OCI-LY7 (cell line): ENCODE measurements at places on chromosomes 1 and 21.

GRCh38 chr1:200653022-200653462 is 16.7 kb downstream of the DDX59 start:
- no peak for DNase-seq

DNA sequence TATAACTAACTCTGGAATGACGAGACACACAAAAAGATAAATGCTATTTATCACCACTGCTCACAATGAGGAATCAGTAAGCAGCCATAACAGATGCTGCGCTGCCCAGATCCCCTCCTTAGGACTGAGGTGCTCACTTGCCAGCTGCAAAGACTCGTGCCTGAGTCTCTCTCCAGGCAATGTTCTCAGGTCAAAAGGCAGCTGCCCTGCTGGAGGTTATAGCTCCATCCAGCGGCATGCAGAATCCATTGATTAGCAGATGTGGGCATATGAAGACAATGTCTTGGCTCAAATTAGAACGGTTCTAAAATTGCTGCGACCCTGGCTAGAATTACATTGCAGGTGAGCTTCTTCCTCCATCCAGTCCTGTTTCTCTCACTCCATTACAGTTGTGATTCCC is 328.2 kb upstream of the CHRM3 start:
- DNase-seq = no peak

GRCh38 chr1:37423810-37424209 is 50.6 kb upstream of the ZC3H12A start:
- DNase-seq = peak; percentile 42

DNA sequence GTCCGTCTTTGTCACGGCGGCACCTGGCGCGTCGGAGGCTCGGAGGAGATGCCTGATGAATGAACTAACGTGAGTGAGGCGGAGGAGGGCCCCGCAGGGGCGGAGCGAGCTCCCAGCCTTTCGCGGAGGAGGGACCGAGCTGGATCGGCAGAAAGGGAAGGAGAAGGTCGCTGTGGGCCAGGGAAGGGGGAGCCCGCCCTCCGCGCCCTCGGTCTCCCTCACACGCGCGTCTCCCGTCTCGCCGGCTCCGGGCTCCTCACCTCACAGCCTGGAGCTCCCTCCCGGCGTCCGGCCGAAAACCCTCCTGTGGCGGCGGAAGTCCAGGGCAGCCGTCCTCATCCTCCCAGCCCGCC is 519 bp downstream of the ZNF496 start:
- DNase-seq = peak; percentile 70

- no peak for DNase-seq
These were observed 67.4 kb downstream of the TMEM200B start for GRCh38 chr1:29056256-29056655.

DNA sequence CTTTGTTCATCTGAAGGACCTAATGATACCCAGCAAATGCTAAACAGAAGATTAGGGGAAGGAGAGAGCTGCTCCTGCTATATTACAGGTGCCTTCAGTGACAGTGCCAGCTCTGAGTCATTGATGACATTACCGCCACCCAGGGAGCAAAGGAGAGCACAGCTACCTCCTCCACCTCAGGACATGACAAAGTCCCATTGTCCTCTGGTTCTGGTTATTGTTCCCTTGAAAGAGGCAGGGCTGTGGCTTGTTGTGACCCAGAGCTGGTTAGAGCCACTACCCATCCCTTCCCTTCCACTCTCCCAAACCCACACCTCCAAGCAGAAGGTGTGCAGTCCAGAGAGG is 363.5 kb upstream of the DUSP10 start:
- no peak for DNase-seq

DNA sequence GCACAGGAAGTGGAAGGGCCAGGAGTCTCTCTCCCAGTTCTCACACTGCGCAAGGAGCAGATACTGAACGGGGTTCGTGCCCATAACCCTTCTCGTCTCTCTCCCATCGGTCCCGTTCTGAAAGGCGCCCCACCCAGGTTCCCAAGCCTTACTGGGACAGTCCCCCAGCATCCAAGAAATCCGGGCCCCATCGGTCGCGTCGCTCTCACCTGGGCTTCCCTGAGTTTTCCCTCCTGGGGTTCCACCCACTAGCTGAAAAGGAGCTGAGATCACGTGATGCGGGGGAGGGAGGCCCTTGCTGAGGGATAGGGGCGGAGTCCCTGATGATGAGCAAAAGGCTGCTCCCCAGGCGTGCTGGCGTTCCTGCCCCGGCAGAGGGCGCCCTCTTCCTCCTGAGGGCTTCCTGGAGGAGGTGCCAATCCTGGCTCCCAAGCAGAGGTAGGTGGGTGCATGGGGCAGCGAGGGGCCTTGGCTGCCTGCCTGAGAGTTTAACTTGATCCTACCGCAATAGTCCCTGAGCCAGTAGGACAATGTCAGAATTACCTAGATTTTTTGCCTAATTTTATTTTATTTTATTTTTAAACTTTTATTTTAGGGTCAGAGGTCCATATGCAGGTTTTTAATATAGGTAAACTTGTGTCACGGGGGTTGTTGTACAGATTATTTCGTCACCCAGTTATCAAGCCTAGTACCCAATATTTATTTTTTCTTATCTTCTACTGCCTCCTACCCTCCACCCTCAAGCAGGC is at the start of gene SPOCD1:
Gene SPOCD1 (minus strand): TSS at position 271 of the 749 bp plus-strand sequence. CDS start 689 bp downstream, outside the sequence.
- peak; percentile 87 for DNase-seq

- DNase-seq = no peak
These were observed 14.4 kb upstream of the NOS1AP start for GRCh38 chr1:162055062-162055461.

- peak; percentile 96 for DNase-seq
These were observed 39.6 kb upstream of the LBR start for GRCh38 chr1:225467193-225468020.

GRCh38 chr21:32533053-32533452 is 52.3 kb downstream of the TCP10L start:
- DNase-seq = no peak

DNA sequence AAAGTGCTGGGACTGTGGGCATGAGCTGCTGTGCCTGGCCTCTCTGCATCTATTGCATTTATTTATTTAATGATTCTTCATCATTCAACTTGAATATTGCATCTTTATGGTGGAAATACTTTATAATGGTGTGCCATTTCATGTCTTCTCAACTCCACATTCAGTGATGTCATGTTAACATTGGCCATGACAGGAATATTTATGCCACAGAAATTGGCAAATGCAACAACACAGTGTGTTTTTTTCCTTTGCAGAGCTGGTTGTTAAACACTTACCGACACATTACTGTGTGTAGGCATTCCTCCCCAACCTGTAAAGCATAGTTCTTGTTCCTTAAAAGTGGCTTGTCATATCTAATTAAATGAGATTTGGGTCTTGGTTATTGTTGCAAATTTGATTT is 57.4 kb upstream of the WDR26 start:
- no peak for DNase-seq

- no peak for DNase-seq
These were observed 52.0 kb downstream of the HLCS start for GRCh38 chr21:36914244-36915013.

- DNase-seq = no peak
These were observed 47.6 kb upstream of the HOOK1 start for GRCh38 chr1:59767119-59767518.
